Activated CD4-positive, alpha-beta T cell treated with anti-CD3 and anti-CD28 coated beads, Interleukin-2, Interleukin-6, amounts not matched to agents 100 ng/mL and 50 ng/mL, durations not matched to agents 16 hours and 8 hours (primary cell): ENCODE measurements at places on chromosomes 4 and X.
A peak's percentile ranks its signal among the peaks of the same experiment; 100 is the strongest.

DNA sequence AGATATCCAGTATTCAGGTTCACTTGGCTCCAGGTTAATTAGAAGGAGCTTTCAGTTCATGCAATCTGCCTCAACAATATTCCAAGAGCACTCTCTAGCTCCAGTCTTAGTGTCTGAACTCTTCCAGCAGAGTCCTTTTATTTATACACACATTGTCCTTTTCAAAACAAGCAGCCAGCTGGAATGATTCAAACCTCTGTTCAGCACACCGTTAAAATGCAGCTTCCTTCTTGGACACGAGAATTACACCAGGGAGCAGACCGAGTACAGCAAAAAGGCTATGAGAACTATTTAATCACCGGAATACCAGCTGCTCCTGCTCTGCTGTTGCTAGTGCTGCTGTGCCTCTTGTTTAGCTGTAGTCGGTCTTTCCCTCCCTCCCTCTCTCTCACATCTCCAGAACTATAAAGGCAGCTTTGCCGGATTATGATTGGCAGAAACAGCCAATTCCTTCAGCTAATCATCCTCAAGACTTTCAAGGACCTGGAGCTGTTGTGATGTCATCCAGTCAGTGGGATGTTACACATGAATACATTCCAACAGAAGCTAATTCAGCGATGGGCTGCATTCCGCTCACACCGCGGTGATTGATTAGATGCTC, at the start of gene NDST4:
Gene NDST4, minus strand, starts transcription at position 115 of the 601 bp plus-strand sequence. CDS start 36,584 bp downstream, outside the sequence.
- DNase-seq = no peak

GRCh38 chr4:119517361-119518229, 111.0 kb downstream of the PDE5A start:
- DNase-seq = no peak

DNA sequence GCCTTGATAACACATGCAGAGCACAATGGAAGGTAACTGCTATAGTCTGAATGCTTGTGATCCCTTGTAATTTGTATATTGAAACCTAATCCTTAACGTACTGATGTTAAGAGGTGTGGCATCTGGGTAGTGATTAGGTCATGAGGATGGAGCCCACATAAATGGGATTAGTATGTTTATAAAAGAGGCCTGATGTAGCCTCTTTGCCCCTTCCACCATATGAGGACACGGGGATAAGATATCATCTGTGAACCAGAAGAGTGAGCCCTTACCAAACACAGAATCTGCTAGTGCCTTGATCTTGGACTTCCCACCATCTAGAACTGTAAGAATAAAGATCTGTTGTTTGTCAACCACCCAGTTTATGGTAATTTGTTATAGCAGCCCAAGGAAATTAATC, 1074.2 kb upstream of the INTU start:
- no peak for DNase-seq

DNA sequence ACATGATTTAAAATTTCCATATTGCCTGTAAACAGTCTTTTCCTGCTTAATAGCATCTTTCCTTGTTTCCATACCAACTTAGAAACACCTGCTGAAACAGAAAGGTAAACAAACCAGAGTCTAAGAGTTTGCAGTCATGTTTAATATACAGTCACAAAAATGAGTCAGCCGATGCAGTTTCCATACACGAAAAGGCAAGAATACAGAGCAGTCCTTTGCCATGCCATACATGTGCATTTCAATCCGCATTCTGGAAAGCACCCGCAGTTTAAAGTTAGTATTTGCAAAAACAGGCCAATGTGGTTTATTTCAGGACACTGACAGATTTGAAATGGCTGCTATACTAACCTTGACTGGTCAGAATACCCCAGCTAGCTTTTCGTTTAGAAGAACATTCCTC, 32.1 kb downstream of the ASB5 start:
- no peak for DNase-seq

DNA sequence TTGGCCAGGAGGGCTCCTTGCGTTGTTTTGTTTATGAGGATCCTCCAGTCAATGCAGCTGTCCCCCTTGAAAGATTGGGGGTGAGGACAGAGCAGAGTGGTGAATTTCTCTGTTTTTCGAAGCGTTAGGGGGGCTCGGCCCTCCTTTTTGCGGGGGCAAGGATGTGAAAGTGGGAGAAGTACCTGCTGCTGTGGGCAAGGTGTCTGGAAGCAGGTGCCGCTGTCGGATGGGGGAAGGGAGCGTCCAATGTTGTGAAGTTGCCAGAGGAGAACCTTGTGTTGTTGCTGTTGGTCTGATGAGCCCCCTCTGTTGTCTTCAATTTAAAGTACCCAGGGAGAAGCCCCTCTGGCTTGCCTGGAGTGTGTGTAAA, 613 bp downstream of the GLRB start:
- no peak for DNase-seq

GRCh38 chr4:77293426-77293825, 136.4 kb downstream of the CCNG2 start:
- DNase-seq = no peak

GRCh38 chr4:184112006-184112550, 105.6 kb downstream of the ENPP6 start:
- DNase-seq = no peak

GRCh38 chr4:53598901-53599300, 7.6 kb upstream of the LNX1 start:
- DNase-seq = no peak

DNA sequence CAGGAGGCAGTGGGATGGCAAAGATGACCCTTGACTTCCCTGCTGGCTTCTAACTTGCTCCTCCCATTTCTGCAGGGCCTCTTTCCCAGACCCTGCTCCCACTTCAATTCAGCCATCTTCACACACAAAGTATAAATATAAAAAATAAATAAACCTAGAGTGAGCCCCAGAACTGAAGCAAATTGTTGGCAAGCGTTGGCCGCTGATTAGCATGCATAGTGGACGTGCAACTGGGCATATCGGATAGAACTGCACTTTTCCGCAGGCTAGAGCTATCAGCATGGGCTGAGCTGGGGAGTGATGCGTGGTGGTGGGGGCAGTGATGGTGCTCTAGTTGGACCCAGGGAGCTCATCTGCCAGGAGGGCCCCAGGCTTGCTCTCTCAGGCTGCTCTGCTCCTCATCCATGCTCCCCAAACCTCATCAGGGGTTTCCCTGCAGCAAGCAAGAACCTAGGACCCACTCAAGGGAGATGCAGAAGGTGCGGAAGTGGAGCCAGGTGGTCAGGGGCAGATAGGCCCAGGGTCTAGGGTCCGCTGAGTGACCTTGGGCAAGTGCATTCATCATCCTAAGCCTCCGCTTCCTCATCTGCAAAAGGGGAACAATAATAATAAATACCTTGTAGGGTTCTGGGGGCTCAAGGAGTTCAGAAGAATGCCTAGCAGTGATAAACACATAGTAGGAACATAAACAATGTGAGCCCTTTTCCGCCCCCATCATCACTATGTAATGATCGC, 146.8 kb upstream of the PJA1 start:
- no peak for DNase-seq

DNA sequence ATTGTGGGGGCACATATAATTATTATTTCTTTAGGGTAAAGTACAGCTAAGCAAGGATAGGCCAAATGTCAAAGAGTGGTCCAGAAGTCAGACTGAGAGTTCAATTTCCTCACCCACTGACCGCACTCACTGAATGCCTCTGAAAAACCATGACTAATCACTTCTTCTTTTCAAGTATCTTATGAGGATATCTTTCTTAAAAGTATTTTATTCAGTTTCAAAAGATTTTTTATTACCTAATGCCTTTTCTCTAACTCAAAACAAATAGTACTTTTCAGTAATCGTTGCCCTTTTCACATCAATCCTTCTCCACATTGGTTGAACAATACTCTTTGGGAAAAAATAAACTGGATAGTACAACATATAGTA, 61.7 kb upstream of the CAMK2D start:
- DNase-seq = peak; percentile 65

DNA sequence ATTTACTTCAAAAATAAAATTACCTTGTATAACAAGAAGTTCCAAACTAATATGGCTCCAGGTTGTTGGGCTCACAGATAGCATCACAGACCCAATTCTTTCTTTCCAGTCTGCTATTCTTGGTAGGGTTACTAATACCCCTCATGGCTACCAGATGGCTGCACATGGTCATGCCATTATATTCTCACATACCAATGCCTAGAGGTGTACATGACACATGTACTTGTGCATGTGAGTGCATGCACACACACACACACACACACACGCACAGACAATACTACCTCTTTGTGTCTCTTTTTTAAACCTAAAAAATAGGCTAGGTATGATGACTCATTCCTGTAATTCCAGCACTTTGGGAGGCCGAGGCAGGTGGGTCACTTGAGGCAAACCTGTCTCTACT, 31.1 kb downstream of the FBXO8 start:
- DNase-seq = no peak

DNA sequence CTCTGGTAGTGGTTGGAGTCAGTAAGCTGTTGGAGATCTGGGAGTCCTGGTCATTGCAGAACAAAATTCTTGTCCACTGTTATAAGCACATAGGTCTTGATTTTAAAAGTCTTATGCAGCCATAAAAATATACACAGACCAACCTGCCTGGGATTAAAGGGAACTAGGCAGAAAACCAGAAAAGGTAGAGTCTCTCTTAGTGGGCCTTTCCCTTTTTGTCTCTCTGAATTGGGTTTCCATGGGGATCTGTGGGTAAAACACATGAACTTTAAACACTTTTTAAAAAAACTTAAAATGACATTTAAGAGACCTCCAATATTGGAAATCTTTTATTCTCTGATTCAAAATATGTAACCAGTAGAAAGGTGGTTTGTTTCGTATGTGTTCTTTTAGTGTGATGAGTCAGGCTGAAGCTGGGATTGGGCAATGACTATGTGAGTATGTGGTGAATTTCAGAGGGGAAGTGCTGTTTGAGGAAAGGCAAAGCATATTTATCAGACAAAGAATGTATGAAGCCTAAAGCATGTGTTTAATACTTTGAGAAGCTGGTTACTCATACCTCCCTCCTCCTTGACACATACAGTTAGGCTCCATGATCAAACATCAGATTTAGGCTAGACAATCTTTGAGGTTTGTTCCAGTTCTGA, 29.6 kb downstream of the SLC16A2 start:
- DNase-seq = peak; percentile 24

GRCh38 chr4:36206012-36206411, 38.3 kb downstream of the ARAP2 start:
- no peak for DNase-seq

DNA sequence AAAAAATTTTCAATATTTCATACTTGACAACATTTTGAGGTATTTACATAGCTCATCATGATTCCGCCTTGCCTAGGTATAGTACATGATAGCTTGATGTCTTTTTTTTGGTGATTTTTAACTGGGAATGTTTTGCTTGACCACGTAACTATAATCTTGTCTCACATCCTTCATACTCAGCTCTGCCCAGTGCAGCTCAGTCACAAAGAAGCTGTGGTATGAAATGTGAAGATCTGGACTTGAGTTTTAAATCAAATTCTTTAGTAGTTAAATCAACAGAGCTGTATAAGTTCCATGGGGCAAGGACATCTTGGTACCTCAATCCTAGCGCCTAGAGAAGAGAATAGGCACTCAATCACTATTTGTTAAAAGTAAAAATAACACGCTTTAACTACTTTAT, 276.3 kb upstream of the DKK2 start:
- DNase-seq = no peak

DNA sequence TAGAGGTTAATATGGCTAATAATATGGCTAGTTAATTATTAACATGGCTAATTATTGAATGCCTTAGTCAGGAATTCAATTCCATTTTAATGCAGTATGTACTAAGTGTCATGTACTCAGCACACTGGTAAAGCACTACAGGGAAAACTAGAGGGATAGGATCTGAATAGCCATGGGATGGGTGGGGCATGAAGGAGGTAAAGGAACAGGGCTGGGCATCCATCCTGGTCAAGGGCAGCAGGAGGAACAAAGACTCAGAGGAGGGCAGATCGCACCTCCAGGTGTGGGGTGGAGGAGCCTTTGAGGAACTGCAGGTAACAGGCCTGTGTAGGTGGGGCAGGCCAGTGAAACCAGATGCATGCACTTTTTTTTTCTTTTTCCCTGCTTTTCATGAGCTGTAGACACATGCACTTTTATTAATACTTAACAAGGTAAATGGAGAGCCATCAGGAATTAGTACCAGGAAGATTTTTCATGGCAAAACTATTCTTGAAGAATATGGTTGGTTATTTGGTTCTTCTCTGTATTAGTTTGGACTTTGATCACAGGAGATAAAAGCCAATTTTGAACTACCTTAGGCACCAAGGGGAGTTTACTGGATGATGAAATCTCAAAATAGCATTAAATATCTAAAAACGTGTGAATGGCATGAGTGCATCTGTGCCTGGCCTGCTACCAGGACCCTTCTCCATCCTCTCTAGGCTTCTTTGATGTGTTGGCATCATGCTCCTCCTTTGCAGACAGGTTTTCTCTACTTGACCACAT, 88.3 kb downstream of the CC2D2A start:
- no peak for DNase-seq

GRCh38 chr4:87875191-87875590, 42.4 kb downstream of the MEPE start:
- no peak for DNase-seq

DNA sequence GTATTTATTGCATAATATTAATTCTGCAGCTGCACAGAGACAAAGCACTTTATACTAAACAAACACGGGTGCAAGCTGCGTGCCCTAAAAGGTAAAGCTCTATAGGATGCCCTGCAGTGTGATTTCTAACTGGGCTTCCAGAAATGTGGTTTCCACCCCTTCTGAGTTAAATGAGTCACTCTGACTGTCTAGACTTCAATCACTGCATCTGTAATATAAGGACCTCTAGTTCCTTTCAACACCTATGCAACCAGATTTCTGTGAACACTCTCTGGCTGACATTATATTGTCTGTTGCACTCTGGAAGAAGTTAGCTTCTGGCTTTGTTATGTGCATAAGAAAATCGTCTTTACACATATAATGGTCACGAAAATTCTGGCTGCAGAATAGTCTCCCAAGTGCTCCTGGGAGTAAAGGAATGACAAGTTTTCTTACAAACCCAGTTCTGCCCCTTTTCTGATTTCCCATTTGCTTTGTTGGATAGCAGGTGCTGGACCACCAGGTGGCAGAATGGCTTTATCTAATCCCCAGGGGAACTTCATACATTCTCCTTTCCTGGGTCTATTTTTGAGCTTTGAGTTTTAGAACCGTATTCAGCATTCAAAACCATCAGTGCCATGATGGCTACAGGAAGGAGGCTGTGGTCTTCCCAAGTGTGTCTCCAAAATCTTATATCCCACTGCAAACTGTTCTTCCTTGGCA, 842.2 kb downstream of the STIM2 start:
- no peak for DNase-seq

DNA sequence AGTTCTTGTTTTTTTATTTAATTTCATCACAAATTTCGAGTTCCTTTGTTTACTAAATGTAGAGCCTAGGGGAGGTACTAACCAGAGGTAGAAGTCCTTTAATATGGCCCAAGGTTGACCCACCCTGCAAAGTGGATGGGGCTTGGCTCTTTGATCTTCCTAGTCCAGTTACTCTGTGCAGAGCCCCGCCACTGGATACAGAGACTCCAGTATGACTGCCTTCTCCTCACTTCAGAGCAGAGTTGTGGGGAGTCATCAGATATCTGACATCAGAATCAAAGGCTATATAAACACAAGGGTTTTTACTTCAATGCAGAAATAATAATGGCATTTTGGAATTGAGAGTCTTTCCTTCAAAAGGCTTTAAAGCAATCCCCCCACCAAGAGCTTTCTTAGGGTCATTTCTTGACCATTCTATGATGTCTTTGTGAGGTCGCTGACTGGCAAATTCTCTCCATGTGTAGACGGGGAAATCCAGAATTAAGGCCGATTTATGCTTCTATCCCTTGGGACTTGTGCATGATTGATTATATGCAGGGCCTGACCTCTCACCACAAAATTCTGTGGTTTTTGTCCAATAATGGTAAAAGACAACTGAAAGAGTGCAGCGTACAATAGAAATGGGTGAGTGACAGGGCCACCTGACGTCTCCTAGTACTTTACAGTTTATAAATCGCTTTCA, 88.3 kb upstream of the CITED1 start:
- DNase-seq = no peak
